Activated gamma-delta T cell treated with anti-CD3 and anti-CD28 coated beads, Interleukin-2, amount 50 U/mL, for 16 hours (primary cell): ENCODE measurements at places on chromosomes 16 and 17.

GRCh38 chr16:8619671-8620370 is 1.7 kb upstream of the METTL22 start:
- no peak for DNase-seq

DNA sequence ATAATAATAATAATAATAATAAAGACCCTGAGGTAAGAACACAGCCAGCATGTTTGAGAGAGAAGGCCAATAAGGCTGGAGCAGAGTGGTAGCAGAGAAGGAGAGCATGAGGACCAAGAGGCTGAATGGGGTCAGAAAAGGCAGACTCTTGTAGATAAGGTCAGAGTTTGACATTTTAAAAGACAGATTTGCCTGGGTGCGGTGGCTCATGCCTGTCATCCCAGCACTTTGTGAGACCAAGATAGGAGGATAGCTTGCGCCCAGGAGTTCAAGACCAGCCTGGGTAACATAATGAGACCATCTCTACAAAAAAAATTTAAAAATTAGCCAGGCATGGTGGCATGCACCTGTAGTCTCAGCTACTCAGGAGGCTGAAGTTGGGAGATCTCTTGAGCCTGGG is 11.0 kb upstream of the WFIKKN2 start:
- no peak for DNase-seq

- no peak for DNase-seq
Observed at GRCh38 chr17:61517843-61518606, 65.8 kb downstream of the TBX4 start.

- no peak for DNase-seq
Observed at GRCh38 chr17:55873017-55873758, 122.3 kb downstream of the PCTP start.
